ENCODE measurements at places on chromosomes 1 and 21.

DNA sequence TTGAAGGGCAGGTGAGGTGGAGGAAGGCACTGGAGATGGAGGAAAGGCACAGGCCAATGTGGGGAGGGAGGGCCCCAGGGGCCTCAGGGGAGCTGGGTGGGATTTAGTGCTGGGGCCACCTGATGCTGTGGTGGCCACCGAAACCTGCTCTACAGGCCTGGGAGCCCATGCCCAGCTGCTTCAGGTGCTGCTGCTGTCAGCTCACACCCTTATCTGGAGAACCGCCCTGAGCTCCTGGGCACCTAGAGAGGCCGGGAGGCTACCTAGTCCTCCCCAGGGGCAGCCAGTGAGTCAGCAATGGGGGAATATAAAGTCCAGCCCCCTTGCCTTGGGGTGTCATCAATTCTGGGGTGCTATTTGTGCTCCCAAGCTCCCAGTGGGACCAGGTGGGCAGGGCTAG is 12.2 kb downstream of the FAM131C start:
- no peak for DNase-seq

DNA sequence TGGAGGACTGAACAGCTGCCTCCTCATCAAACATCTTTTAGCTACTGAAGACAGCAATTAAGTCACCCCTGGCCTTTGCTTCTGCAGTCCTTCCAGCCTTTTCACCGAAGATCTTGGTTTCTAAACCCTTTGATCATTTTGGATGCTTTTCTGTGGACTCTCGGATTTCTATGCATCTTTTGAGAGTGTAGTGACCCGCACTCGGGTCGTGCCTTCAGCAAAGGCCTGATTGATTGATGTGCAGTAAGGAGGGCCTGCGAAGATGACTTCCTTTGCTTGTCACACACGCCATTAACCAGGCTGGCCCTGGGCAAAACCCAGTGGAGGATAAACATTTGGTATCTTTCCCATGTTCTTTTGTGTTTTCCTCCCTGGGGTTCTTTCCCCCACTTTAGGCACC is 157.5 kb upstream of the CD34 start:
- DNase-seq: no peak

DNA sequence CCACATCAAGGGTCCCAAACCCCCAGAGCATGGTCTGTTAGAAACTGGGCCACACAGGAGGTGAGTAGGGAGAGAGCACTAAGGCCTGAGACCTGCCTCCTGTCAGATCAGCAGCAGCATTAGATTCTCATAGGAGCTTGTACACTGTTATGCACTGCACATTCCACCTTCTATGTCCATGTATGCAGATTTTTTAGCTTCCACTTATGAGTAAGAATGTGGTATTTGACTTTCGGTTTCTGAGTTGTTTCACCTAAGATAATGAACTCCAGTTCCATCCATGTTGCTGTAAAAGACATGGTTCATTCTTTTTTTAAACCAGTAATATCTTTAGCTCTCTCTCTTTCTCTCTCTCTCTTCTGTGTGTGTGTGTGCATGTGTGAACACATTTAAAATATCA is 663 bp upstream of the GBP6 start:
- peak; percentile 72 for DNase-seq

DNA sequence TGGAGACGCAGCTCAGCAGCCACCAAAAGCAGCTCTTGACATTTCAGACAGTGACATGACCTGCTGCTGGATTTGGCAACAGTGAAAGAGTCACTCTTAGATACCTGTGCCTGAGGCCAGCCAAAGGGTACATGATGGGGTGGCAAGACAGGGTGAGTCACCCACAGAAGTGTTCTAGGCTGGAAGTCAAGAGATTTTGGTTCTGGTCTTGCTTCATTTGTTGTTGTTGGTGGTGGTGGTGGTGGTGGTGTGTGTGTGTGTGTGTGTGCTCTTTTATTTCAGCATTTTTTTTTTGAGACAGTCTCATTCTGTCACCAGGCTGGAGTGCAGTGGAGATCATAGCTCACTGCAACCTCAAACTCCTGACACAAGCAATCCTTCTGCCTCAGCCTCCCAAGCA is 25.8 kb downstream of the SHISAL2A start:
- DNase-seq: peak; percentile 35

DNA sequence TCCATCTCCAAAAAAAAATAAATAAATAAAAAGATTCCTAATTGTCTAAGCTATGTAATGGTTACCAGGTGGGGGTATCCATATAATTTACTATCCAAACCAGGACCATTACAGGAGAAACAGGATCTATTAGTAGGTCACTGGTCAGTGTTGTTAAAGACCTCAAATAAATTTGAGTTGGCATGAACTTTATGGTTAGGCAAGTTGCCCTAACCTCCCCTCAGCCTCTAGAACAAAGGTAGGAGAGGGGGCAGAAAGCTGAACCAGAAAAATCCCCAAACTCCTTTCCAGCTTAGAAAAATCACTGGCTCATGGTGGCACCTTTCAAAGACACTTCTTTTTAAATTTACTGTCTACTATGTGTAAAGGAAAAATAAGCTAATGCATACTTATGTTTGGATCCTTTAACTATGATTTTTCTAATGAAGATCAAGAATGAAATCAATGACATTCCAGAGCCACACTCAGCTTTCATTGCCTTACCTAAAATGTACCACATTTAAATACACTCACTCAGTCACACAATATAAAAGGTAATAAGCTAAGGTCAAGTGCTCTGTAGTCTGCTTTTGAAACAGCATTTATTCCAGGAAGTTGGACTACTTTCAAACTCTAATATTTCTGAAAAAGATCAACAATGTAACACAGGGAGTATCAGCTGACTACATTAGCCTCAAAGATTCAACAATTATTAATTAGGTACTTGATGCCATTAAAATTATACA is 13.8 kb downstream of the EIF4G3 start:
- no peak for DNase-seq

DNA sequence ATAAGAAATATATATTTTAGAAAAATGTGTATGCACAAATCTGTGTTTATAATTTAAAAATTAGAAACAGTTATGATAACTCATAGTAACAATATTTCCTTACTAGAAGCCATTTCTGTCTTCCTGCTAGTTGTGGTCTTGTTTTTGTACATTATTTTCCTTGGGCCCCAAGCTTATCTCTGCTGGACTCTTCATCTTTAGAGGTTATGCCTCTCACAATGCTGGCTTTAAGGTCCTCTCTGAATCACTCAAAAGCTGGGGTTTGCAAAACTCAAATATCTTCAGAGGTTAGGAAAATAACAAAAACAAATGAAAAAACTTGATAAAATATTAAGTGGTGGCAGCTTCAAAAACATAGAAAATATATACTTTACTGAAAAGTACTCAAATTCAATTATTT is 133.8 kb downstream of the PTPRC start:
- no peak for DNase-seq

DNA sequence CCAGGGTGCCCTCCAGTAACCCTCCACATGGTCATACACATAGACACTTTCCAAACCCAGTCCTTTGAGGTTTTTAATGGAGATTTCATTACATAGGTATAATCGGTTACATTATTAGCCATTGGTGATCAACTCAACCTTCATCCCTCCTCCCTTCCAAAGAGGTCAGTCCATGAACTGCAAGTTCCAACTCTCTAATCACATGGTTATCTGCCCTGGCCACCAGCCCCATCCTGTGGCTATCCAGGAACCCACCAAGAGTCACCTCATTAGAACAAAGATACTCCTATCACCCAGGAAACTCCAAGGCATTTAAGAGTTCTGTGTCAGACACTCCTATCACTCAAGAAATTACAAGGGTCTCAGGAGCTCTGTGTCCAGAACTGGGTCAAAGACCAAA is 12.2 kb downstream of the ATP1A4 start:
- no peak for DNase-seq

DNA sequence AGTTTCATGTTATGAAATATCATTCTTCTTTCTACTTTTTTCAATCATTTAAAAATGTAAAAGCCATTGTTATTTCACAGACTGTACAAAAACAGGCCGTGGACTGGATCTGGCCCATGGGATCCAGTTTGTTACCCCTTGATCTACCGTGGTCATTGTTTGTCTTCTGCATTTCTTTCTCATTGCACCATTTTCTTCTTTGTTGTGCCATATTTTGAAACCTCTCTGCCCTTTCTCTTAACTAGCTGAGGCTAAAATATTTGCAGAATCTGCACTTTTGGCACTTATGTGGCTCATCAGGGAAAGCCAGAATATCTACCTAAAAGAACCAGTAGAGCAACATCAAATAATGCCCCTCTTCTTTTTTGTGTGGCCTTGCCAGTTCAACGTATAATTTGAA is 50.5 kb downstream of the DNAJC6 start:
- DNase-seq: no peak

DNA sequence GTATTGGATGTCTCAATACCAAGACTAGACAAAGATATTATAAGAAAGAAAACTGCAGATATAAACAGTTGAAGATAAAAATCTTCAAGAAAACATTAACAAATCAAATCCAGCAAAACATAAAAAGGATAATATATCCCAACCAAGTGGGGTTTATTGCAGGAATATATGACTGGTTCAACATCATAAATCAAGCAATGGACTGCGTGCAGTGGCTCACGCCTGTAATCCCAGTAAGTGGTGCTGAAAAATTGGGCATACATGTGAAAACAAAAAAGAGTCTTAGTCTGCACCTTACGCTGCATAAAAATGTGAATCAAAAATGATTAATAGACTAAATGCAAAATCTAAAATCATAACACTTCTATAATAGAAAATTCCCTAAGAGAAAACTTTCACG is 112.9 kb upstream of the PDE4B start:
- no peak for DNase-seq

DNA sequence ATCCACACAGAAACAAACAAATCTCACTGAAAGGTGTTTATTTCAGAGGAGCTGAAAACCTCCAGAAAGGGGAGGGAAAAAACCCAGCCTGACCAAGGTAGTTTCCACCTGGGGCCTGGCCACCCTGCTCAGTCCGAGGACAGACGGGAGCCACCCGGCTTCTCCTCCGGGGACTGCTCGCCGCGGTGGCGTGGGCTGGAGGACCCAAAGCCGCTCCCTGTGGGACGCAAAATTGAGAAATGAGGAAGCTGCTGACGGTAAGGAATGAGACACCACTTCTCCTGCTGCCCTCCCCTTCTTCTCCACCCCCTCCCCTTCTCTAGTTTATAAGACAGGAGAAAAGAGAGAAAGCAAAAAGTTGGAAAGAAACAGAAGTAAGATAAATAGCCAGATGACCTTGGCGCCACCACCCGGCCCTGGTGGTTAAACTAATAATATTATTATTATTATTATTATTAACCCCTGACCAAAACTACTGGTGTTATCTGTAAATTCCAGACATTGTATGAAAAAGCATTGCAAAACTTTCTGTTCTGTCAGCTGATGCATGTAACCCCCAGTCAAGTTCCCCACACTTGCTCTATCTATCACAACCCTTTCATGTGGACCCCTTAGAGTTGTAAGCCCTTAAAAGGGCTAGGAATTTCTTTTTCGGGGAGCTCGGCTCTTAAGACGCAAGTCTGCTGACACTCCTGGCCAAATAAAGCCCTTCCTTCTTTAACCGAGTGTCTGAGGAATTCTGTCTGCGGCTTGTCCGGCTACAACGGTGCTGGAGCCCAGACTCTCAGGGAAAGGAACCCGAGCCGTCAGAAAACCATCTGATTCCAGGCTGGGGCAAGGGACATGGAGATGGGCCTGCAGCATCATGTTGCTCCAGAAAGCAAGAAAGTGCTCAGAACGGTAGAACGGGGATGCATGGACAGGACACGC is 12.5 kb downstream of the ITGB2 start:
- DNase-seq: no peak

DNA sequence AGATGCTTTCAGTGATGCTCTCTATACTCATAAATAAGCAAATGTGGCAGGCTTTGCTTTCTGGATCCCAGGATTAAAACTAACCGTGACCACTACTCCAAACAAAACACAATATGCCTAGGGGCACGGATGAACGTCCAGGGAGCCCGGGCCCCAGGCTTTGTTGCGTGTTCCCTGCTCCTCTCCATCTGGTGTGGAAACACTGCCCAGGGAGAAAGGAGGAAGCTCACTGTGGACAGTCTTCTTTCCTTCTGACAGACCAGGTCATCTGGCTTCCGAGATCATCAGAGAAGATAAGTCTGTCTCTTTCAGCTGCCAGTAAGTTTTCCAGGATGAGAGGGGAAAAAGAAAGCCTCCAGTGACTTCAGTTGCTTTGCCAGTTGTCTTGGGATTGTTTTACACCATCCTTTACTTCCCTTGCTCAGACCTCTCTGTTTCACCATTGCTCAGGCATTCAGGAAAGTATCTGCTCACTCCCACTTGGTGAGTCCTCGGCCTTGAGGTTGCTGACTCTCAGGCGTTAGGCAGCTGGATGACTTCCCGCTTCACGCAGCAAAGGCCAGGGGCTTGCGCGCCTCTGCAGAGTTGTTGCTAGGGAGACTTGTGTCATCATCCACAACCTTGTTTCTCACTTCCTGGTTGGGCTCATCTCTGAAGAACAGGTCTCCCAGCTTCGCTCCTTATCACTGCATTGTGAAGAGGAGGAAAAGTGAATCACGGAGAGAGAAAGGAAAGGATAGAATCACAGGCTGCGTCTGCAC is 20.6 kb upstream of the PGD start:
- no peak for DNase-seq

GRCh38 chr1:52919723-52920483 is 1.6 kb downstream of the ECHDC2 start:
- no peak for DNase-seq

- no peak for DNase-seq
These were observed 132.2 kb downstream of the CASZ1 start for GRCh38 chr1:10664251-10664650.

DNA sequence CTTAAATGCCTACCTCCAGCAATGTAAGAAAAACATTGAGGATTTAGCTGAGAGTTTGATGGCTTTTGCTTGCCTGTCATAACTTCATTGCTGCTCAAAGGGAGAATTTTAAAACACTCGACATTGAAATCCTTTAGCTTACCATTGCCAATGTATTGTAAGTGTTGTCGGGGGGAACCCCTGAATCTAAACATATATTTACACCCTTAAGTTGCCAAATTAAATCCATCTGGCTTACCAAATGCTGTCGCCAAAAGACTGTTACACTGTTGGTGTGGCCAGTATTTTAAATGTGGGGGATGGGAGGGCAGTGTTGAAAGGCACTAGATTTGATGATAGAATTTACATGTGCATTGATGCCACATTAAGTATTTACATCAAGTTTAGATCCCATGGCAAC is 24.9 kb upstream of the C1orf105 start:
- no peak for DNase-seq

DNA sequence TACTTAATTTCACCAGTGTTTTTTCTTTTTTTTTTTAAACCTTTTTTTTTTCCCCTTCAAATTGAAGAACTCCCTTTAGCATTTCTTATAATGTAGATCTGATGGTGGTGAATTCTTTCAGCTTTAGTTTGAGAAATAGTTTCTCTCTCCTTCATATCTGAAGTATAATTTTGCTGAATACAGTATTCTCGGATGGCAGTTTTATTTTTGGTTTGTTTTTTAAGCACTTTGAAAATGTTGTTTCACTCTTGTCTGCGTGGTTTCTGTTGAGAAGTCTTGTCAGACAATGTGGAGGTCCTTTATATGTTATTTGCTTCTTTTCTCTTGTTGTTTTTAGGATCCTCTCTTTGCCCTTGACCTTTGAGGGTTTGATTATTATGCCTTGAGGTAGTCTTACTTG is 135.1 kb downstream of the RPS6KC1 start:
- no peak for DNase-seq

Measured in activated CD4-positive, alpha-beta T cell treated with anti-CD3 and anti-CD28 coated beads, Interleukin-2, amount 50 U/mL, for 16 hours (primary cell).